ENCODE measurements at places on chromosomes 2 and 18.
A peak's percentile ranks its signal among the peaks of the same experiment; 100 is the strongest.

DNA sequence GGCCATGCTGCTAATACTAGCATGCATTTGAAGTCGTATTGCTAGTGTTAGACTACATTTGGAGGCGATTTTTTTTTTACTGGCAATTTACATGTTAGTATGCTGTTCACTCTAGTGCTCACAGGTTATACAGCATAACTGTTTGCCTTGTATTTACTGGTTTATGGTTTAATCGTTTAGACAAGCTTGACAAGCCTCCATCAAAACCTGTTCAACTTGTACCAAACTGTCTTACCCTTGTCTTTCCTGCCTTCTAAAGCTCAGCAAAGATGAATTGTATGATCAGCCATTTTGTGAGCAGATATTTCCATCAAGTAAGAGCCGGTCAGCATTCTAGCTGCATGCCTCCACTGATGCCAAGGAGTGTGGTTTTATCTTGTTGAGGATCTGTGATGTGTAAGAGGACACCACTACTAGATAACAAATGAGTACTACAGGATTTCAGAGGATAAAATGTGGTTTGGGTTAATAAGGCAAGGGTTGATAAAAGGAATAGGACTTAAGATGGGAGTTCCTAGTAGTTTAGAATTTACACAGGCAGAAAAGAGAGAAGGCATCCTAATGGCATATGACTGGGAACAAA is 68.4 kb upstream of the ITM2C start:
- DNase-seq = no peak

- no peak for DNase-seq
Measured at GRCh38 chr2:66814916-66815315, 380.0 kb downstream of the MEIS1 start.

DNA sequence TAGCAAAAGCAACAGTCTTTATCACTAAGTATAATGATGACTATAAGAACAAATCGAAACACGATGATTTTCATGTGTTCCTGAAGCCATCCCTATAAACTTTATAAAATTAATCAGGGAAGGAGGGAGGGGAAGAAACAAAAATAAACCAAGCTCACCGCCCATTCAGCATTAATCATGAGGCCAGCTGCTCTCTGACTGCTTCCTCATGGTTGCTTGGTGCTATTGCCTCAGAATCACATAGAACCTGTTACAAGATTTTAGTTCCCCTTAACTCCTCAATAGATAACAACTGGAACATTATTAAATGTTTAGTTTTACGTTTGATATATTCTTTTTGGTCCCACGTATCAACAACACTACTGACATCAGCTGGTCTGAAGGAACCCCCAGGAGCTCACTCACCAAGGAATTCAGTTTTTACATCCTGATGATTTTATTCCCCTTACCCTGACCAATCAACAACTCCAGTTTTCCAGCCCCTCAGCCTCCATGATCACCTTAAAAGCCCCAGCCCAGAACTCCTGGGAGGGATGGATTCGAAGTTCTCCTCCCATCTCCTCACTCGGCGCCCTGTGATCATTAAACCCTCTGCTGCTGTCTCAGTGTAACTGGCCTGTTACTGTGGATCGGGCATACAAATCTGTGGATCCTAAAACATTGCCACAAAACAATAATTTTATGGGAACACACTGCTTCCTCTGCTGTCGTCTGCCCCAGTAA is 10.6 kb upstream of the HNRNPLL start:
- DNase-seq = no peak

GRCh38 chr2:35827086-35827485 is 528.5 kb upstream of the CRIM1 start:
- no peak for DNase-seq

- no peak for DNase-seq
Measured at GRCh38 chr2:133459590-133459989, 108.7 kb downstream of the NCKAP5 start.

GRCh38 chr2:63057249-63058143 is 6.9 kb downstream of the OTX1 start:
- DNase-seq = peak; percentile 32

- DNase-seq = no peak
Measured at GRCh38 chr2:15971351-15971750, 31.0 kb downstream of the MYCN start.

GRCh38 chr2:3025984-3026383 is 351.6 kb downstream of the EIPR1 start:
- no peak for DNase-seq

DNA sequence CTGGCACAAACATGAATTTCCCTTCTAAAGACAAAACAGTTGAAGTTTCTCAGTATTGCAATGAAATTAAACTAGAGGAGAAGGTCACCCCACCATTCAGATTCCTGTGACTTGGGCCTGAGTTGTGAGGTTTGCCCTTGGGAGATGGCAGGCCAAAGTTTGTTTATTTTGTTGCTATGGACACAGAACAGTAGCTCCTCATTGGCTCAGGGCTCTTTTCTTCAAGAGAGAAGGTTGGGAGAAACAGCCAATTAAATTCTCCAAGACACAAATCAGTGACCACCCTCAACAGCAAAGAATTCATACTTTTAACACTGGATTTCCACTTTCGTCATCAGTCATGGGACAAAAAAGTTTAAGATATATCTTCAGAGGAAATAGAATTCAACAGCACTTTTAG is at the start of gene FLACC1:
Gene FLACC1, minus strand, starts transcription at position 125 of the 400 bp plus-strand sequence. CDS start 5,941 bp downstream, outside the sequence.
- peak; percentile 81 for DNase-seq

GRCh38 chr2:118565786-118566540 is 281.5 kb downstream of the EN1 start:
- DNase-seq = no peak

DNA sequence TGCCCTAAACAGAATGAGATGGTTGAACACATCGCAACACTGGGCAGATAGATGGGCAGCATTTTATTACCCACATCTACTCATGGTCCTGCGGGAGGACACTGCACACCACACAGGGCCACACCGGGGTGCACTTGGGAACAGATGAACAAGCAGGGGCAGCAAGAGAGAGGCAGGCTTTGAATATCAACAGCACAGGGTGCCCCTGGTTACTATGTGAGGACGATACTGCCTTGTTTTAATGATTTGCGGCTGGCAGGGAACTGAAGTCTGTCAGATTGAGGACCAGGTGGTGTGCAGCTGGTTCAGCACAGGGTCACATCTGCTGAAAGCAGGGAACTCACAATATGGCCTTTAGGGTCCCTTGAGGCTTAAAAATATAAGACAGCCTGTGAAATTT is 195.7 kb downstream of the PIEZO2 start:
- DNase-seq = peak; percentile 43

DNA sequence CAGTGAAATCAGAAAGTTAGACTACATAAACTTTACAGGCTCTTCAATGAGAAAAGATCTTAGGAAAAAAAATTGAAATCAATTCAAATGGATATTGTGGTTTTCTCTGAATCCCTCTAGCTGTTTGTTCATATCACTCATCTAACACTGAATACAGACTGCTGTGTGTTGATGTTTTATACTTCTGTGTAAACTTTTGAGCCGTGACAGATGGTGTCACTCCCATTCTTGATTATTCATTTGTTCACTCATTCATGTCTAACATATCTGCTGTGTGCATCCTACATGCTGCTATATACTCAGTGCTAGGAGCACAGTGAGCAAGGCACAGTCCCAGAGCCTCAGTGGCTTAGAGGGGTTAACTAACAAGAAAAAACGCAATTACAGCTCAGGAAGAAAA is 12.6 kb downstream of the KLHL23 start:
- no peak for DNase-seq

- DNase-seq = no peak
Measured at GRCh38 chr2:120271711-120272379, 19.2 kb downstream of the RALB start.

- no peak for DNase-seq
Measured at GRCh38 chr2:98565286-98565860, 42.9 kb downstream of the COA5 start.

- no peak for DNase-seq
Measured at GRCh38 chr2:174054926-174055325, 89.8 kb upstream of the SP3 start.

DNA sequence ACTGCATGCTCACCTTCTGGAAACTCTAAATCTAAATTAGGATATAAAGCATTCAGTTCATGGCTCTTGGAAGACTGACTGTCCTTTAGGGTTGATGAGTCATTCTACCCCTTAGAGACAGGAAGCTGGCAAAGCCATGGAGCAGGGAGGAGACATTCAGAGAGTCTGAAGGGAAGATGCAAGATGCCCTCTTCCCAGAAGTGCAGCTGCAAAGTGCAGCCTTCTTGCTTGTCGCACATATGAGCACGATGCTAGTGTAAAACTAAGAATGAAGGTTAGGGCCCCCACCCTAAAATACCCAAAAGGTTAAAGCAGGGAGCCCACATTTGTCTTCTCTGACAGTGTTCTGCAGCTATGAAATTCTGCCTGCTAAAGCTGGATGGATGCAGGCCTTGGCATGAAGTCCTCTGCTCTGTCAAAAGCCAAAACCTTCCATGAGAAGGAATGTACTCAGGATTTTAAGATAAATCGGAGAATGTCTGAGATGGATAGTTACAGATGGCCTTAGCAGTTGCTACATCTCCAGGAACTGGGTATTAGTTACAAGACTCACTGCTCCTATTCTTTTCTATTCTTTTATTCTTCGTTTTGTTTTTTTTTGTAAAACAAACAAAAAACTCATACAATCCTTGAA is 89.7 kb downstream of the POLE4 start:
- DNase-seq = no peak

GRCh38 chr18:3679241-3679640 is 229.3 kb downstream of the TGIF1 start:
- DNase-seq = no peak

- DNase-seq = no peak
Measured at GRCh38 chr2:165182029-165182428, 21.8 kb downstream of the SCN3A start.

GRCh38 chr2:190635781-190636180 is 13.1 kb upstream of the NAB1 start:
- no peak for DNase-seq

DNA sequence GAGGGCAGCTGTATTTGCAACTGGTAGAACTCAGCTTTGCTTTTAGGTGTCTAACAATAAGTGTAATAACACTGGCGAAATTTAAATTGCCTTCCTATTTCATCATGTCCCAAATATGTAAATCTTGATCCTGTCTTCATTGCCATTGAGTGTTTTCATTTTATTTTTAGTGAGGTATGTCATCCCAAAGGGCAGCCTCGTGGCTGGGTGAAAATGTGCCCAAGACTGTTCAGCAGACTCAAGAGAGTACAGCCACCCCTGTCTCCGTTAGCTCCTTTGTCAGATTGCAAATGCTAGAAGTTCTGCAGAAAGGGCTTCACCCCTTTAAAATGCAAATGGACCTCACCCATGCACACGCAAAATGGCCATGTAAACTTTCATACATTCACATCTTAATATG is 278.8 kb downstream of the RND3 start:
- no peak for DNase-seq

- DNase-seq = no peak
Measured at GRCh38 chr2:226086190-226086589, 686.7 kb downstream of the NYAP2 start.

GRCh38 chr18:33960417-33960816 is 264.3 kb downstream of the NOL4 start:
- DNase-seq = no peak

DNA sequence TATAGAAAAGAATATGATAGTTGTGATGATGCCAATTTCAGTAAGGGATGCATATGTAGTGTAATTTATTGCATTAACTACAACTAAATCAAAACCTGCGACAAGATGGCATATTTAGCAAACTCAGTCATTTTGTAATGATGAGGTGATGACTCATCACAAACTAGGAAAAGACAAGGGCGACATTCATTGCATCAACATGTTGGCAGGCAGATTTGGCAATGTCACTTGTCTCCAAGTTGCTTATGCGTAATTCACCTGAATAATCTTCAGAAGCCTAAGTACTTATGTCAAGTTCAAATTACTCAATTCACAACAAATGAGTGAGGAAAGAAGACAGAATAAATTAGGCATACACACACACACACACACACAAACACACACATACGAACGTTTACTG is 273.2 kb upstream of the RGPD4 start:
- no peak for DNase-seq

GRCh38 chr2:234768608-234769196 is 183.1 kb upstream of the SH3BP4 start:
- no peak for DNase-seq

DNA sequence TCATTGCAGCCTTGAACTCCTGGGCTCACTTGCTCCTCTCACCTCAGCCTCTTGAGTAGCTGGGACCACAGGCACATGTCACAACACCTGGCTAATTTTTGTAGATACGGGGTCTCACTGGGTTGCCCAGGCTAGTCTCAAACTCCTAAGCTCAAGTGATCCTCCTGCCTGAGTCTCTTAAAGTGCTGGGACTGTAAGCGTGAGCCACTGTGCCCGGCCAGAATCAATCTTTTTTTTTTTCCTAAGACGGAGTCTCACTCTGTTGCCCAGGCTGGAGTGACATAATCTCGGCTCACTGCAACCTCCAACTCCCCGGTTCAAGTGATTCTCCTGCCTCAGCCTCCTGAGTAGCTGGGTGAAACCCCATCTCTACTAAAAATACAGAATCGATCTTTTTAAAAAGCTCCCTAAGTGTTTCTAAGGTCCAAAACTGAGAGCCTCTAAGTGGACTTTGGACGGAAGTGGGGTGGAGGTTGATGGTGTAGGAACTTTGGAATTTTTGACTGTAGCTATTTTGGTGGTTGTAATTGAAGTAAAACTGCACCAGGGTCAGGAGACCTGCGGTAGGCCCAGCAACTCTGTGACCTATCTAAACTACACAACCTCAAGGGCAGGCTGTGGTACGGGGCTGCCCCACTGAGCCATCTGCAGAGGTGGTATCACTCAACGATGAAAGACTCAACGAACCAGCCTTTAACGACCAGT is 82.9 kb downstream of the POLR1A start:
- DNase-seq = peak; percentile 13

DNA sequence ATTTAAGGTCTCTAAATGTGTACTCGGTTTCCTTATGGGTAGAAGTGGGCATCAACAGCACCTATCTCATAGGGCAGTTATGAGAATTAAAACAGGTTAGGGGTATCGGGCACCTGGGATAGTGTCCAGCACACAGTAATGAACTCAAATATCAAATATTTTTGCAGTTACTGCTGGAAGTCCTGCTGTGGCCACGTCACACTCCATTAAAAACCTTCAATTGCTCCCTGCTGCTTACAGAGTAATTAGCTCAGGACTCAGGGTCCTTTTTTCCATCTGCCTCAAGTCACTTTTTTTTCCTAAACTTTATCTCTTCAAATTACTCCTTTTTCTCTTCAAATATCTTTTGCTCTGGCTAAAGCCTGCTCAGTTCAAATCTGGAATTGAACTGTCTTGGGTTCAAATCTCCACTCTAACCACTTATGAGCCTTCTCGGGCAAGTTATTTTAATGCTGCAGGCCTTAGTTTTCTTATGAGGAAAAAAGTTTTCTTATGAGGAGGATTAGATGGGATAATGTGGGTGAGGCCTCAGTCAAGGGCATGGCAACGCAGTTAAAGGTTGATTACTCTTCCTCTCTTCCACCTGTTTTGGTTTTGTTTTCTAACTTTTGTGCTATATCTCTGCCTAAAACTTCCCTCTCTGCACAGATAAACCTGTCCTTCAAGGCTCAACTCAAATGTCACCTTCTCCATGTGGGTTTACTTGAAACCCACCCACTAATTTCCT is 36.6 kb downstream of the SPRED2 start:
- no peak for DNase-seq

Data from femur (tissue), 1 donor.